ENCODE measurements at places on chromosomes 12 and 14.

GRCh38 chr12:118925407-118925806 is 55.9 kb upstream of the SRRM4 start:
- no peak for DNase-seq

GRCh38 chr12:89316705-89317139 is 35.6 kb downstream of the DUSP6 start:
- no peak for DNase-seq

- no peak for DNase-seq
These were observed 153.9 kb upstream of the AVPR1A start for GRCh38 chr12:63304887-63305316.

DNA sequence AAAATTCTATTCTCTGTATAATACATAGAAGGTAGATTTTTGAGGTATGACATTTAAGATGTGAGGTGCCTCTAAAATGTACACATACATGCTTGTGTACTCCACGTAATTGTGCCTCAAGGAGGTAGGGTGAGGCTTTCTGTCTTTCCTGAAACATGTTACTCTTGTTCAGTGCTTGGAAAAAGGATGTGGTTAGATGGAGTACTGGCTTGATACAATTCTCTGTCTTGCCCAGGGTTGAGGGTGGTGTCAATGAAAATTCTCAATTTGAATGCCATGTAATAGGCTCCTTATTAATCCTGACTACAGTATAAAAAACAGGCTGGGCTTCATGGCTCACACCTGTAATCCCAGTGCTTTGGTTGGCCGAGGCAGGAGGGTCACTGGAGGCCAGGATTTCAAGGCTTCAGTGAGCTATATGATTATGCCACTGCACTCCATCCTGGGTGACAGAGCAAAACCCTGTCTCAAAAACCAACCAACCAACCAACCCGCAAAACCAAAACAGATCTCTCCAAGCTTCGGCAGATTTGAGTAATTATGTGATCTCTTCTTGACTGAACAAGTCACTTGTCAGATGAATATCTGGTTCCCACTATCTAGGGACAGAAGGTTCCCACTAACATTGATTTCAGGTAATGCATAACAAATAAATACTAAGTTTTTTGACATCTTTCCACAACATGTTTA is 41.6 kb downstream of the RCOR1 start:
- no peak for DNase-seq

DNA sequence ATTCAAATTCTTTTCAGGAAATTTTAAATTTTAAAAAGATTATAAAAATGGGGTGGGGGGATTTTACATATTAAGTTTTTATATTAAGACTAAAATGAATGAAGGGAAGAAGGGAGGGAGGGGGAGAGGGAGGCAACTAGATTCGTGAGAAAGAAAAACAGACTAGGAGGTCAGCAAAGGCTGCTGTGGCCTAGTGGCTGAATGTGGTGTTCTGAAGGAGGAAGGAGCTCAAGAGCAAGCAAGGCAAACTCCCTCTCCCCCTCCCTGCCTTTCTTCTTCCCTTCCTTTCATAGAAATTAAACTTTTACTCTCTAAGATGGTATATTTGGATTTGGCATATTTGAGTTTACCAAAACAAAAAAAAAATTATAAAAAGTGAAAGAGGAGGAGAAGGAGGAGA is 18.1 kb downstream of the DYRK2 start:
- DNase-seq = no peak

All from Right ventricle myocardium superior (tissue), 1 donor.